ENCODE measurements at places on chromosomes 16 and 17.

DNA sequence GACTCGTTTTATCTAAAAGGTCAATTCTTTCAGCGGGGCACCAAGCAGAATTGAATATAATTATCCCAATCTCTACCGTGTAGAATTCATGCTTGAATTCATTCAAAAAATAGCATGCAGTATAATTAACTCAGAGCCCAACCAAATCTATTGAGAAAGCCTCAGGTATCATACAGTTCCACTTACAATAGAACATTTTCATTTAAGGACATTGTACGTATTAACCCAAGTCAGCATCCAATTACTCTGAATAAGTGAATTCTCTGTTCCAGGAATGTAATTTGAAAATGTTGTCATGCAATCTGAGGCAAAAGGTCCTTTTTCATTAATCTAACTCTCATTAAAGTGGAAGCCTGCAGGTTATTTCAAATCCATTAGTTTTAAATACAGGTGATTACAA lies 78.5 kb downstream of the SALL1 start:
- DNase-seq: no peak

DNA sequence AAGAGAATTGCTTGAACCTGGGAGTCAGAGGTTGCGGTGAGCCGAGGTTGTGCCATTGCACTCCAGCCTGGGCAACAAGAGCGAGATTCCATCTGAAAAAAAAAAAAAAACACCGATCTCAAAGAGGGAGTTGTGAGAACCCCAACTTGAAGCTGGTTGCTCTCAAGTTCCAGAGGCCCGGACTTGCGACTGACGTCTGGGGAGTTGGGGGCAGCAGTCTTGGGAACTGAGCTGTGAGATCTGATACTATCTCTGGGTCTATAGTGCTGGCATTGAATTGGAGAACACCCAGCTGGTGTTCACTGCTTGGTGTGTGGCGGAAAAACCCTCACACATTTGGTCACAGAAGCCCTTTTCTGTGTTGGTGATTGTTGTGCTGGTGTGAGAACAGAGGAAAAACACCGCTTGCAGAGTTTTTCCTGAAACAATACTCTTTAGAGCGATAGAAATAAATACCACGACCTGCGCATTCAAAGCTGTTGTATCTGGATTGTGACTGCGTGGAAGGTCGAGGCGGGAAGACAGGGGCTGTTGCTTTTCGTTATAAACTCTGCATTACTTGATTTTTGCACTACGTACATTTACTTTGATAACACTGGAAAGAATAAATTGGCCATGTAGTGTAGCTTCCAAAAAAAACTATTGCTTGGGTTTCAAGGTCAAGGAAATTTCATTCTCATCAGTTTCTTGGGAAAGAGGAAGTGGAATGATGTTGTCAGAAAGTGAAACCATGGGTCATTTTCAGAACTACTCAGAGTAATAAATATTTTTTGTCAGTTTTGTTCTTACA lies 8.8 kb downstream of the SCIMP start:
- DNase-seq: no peak

DNA sequence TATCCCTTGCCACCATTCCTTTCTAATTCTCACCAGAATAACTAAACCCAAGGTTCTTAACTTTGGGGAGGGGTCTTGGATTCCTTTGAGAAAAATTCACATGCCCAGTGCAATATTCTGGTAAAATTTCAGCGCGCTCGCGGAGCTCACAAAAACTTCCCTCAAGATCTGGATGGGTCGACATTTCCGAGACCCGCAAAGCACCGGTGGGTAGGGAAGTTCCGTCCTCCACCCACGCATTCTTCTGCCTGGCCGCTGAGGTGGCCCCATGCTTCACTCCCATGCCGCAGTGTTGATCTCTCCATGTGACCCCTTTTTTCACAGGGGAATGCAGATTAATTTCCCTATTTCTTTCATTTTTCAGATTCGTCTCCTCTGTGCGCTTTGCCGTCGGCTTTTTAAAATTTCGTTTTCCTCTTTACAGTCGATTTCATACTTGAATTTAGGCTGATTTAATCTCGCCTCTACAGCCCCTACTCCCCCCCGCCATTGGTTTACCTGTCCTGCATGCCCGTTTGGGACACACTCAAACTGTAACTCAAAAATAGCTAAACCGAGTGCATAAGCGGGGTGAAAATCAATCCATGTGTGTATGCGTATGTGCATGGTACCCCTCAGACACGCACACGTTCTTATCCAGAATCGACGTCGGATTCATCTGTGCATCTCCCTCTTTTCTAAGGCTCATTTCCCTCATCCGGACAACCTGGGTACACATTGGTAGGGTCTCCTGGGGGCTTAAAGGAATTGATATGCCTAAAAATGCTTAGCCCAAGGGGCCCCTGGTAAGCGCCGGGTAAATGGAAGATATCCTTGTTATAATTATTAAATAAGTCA lies 1.4 kb upstream of the SP6 start:
- DNase-seq: no peak

DNA sequence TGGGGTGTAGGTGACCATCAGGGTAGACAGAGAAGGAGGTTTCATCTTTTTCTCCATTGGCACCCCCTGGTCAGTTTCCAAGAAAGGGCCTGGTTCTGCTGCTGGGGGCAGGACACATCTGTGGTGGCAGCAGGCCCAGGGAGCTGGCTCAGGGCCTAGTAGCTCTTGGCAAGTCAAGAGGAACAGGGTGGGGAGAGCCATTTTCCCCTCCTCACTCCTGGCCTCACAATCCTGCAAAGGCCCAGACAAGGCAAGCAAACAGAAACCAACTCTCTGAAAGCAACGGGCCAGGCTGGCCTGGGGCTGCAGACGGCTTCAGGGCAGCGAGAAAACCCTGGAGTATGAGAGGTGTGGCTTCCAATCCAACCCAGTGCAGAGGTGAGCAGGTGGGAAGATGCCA lies 192.9 kb upstream of the DYNLRB2 start:
- peak; percentile 7 for DNase-seq

DNA sequence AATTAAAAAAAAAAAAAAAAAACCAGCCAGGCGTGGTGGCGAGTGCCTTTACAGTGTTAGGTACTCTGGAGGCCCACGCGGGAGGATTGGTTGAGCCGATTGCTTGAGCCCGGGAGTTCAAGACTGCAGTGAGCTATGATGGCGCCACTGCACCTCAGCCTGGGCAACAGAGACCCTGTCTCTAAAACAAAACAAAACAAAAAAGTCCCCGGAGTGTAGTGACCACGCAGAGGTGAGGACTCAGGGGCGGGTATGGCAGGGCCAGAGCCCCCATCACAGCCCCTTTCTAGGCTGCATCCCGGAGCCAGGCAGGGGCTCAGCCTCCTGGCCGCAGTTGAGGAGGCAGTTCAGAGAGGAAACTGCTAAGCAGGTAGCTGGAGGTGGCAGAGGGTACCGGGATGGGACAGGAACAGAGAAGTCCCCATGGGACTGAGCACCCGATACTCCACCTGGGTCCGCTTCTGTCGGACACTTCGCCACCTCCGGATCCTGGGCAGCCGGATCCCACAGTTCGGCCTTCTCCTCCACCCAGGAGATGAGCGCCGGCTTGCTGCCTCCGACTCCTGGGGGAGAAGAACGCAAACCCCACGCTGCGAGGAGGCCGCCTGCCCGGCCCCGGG lies 800 bp downstream of the ZNF747 start:
- DNase-seq: no peak

DNA sequence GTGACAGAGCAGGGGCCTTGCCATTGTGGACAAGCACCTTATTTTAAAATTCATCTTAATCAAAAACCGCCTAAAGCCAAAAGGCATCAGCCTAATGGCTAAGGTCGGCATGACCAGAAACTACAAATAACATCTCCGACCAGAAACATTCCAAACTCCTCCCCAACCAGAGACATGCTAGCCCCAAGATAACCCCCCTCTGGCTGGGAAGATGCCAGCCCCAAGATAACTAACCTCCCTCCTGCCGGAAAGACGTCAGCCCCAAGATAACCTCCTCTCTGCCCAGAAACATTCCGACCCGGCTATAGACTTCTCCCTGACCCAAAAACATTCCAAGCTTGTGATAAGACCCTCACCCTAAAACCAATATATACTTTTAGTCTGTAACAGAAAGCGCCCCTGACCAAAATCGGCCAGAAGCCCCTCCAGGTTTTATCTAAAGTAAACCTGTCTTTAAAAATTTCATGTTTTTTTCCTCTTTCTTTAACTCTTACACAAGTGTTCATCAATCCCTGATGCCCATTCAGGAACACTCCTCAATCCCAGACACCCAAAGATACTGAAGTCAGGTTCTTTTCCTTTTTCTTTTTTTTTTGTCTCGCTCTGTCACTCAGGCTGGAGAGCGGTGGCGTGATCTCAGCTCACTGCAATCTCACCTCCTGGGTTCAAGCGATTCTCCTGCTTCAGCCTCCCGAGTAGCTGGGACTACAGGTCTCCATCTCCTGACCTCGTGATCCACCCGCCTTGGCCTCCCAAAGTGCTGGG lies 32.7 kb downstream of the TLE7 start:
- no peak for DNase-seq

DNA sequence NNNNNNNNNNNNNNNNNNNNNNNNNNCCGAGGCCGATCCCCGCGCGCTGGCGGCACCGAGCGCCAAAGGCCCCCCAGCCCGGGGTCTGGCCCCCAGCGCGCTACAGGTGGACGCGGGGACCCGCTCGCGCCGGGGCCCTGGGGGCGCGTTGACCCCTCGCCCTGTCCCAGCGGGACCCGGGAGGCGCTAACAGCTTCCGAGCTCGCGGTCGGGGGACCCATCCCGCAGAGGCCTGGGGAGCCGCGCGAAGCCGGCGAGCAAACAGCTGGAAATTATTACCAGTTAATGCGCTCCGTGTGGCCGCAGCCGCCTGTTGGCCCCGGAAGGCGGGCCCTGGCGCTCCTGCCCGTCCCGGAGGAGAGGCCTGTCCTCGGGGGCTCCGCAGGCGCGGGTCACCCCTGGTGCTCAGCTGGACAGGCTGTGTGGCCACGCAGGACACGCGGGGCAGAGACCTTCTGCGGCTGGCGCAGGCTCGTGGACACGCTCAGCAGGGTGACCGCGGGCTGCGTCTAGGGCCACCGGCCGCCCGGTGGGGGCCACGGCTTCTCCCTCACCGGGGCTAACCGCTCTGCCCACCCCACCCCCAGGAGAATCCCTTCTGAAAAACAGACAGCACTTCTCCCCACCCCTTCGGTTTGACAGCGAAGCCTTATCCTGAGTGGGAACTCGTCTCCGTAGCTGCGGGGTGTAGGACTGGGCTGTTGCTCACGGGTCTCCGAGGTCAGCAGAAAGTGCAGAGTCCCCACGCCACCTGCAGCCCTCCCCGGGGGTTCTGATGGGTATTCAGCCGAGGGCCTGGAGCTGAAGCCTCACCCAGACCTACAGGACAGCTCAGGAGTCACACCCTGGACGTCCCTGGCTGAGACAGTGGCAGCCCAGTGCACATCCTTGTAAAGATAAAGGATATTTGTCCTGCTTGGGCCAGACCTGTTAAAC lies 138.7 kb upstream of the RPH3AL start:
- DNase-seq: peak; percentile 65

DNA sequence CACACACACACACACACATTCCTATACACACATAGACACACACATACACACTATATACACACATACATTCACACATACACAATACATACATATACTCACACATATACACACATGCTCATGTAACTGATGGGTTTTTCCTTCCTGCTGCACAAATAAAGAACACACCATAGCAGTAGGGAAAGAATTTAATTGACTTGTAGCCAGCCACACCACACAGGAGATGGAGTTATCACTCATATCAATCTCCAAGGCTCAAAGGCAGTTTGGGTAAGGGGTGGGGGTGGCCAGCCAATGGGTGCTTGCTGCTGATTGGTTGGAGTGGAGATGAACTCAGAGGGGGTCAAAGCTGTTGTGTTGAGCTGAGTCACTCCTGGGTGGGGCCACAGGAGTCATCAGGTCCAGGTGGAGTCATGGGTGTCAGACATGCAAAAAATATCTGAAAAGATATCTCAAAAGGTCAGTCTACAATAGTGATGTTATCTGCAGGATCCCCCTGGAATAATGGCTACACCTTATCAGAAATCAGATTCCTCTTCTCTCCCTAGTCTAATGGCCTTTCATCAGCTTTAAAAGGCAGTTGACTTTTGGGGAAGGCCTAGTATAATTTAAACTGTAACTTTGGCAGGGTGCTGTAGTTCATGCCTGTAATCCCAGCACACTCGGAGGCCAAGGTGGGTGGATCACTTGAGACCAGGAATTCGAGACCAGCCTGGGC lies 46.1 kb downstream of the WSB1 start:
- DNase-seq: no peak

- DNase-seq: no peak
Measured at GRCh38 chr16:5206331-5206990, 108.9 kb upstream of the EEF2KMT start.
